Large intestine (tissue), 12 donors: ENCODE measurements at places on chromosomes 16 and 17.

DNA sequence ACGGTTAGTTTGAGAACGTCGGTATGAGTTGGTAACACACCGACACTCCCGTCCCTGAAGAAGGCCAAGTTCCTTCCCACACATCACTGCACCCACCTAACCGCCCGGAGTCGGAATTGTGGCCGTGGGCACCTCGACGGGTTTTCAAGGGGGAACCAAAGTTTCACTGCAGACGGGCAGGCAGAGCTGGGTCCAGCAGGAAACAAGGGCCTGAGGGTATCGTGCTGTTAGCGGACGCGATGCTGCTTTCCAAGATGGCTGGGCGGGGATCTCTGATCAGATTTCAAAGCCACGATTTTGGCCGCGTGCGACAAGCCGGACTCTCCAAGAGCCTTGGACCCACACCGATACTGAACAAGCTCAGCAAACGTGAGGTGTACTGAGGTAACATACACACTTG is 82.3 kb upstream of the DOC2B start:
- no peak for DNase-seq

DNA sequence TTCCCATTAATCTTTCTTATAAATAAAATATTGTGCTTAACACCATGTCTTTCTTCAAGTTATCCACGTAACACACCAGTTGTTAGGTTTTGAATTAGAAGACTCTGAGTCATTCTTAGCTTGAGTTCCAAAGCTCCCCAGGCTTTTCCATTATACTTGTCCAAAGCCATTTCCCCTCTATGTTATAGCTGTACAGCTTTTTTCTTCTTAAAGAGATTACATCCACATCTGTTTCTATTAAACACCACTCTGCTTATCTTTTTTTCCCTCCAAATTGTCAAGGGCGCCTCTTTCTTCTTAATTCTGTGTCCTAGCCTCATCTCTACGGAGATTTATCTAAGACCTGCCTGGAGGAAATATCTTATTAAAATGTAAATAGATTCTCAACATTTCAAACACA is 139.4 kb upstream of the CPHXL start:
- DNase-seq = no peak

DNA sequence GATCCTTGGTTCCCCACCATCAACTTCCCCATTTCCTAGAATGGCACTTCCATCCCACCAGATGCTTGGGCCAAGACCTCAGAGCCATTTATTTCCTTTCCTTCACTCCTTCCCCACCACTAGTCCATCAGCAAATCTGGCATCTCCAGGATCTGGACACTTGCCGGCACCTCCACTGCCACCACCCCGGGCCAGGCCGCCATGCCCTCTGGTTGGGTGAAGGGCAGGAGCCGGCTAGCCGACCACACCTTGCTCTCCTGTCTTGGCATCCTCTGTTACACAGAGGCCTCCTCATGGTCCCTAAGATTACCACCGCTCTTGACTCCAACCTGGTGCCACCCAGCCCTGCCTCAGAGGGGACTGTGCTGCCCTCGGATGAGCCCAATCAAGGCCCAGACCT is 104.5 kb downstream of the RMI2 start:
- DNase-seq = no peak

GRCh38 chr17:78029697-78030096 is 71.2 kb downstream of the TNRC6C start:
- no peak for DNase-seq

- DNase-seq = no peak
Observed at GRCh38 chr16:88869673-88869980, 3.2 kb upstream of the PABPN1L start.

DNA sequence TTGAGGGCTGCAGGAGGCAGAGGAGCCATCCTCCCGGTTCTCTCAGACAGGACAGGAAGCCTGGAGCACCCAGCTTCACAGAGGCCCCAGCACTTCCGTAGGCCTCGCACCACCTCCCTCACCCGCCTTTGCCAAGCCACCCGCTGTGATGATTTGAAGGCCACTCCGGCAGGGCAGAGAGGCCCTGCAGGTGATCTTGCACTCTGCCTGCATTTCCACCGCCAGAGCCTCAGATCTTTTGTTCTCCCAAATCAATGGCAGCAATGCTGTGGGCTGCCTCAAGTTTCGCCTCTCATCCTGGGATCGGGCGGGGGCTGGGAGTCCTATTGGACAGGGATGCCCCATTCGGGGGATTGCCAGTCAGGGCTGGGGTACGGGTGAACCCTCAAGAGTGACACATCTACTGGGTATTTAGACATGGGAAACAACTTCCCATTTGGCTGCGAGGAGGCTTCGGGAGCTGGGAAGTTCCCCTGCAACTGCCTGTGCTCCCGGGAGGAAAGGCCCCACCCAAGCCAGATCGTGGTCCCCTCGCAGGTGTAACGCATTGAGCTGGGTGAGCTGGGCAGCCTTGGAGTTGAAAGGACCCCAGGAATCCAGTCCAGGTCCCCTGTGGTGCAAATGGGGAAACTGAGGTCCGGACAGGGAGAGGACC is 34.8 kb upstream of the PEMT start:
- no peak for DNase-seq

DNA sequence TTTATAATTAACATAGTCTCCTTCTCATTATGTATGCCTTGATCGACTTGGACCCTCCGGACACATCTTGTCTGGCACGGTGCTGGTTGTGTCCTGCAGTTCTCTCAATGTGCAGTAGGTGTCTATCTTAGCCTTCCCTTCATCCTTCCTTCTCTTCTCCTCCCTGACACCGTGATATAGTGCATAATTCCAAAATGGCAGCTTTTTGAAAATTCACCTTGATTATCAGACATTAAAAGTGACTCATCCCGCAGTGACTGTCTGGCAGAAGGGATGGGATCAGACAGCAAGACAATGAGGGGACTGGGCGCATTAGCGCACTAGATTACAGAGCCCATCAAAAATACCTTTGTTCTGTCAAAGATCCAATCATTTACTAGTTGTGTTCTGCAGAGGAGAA is 70.0 kb upstream of the PMFBP1 start:
- peak; percentile 29 for DNase-seq

DNA sequence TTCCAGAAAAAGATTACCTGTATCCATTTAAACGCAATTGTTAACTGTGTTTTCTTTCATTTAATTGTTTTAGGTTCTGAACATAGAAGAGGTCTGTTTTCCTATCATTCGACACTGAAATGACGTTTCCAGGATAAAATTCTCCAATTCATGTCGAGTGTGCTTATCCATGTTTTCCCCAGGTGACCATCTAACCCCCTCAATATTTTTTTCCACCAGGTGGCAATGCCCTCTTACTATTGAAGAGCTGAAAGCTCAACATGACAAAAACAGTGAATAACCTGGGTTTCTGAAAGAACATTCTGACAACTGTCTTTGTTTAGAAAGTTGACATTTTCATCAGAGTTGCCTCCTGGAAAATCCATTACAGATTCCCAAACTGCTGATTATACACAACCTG is 948.7 kb downstream of the KCNJ2 start:
- peak; percentile 3 for DNase-seq

GRCh38 chr16:78134944-78135619 is 35.6 kb downstream of the WWOX start:
- DNase-seq = no peak

GRCh38 chr17:39787743-39788484 is 50.2 kb downstream of the GRB7 start:
- DNase-seq = no peak

DNA sequence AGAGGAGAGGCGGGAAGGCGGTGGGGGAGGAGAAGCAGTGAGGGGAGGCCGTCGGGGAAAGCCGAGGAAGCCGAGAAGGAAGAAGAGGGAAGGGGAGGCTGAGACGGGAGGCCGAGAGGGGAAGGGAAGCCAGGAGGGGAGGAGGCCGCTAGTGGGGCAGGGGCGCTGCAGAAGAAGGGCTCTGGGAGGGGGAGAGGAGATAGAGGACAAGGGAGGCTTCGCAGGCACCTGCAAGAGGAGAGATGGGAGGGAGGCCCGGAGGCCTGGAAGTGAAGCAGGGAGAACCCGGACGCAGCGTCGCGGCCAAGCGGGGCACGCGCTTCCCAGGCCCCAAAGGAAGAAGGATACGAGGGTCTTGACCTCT is 2.3 kb downstream of the C17orf58 start:
- no peak for DNase-seq

DNA sequence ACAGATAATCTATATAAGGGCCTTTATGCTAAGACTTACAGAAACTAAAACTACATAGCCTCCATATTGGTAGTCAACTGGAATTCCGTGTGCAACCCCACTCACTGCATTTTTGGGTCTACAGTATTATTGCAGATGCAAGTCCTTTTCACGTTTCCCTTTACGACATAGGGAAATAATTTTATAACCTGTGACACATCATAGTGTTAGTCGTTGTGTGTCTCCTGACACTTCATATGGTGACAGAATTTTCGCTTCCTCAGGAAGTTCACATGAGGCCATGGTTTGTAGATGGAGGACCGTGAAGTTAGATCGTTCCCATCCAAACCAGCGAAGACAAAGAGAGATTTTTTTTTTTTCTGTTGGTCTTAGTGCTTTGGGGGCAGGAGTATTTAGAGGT is 15.7 kb upstream of the MRC2 start:
- DNase-seq = no peak

GRCh38 chr16:20726661-20727060 is 15.0 kb downstream of the THUMPD1 start:
- DNase-seq = no peak

- DNase-seq = no peak
Observed at GRCh38 chr17:79654960-79655382, 44.1 kb upstream of the RBFOX3 start.

GRCh38 chr17:70168044-70168976 is 1.0 kb upstream of the KCNJ2 start:
- peak; percentile 17 for DNase-seq

DNA sequence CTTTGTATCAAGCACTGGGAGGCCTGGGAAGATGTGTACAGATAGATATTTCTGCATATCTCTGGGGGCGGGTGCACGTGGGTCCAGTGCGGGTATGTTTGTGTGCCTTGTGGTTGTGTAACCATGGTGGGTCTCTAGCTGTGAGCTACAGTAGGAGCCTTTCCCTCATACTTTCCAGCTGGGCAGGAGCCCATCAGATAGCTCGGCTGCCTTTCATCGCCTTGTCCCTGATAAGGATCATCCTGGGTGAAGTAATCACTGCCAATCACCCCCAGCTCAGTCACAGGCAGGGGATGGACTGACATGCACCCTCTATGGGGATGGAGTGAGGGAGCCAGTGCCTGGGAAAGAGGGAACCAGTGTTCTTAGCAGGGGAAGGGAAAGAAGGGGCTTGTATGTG is 3.2 kb upstream of the SCRN2 start:
- no peak for DNase-seq

GRCh38 chr17:15351925-15352324 is 10.5 kb upstream of the TEKT3 start:
- DNase-seq = no peak

- peak; percentile 31 for DNase-seq
Observed at GRCh38 chr17:5587438-5588032, 3.2 kb upstream of the NLRP1 start.

GRCh38 chr17:55023626-55024025 is 55.1 kb downstream of the STXBP4 start:
- no peak for DNase-seq

DNA sequence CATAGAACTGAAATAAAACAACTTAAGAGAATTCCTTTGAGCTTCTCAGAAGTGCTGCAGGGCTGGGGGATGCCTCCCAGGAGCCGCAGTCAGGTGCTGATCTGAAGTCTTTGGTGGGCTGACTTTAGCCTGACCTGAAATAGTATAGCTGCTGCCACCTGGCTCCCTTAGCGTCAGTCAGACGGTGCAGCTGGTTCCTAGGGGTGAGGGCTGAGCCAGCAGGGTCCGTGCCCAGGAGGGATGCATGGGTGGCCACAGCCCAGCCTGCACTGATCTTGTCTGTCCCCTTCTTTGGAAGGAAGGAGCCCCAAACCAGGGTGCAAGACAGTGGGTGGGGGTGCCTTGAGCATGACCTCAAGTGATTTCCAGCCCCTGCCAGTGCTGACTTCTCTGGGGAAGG is 11.5 kb downstream of the MAPT start:
- DNase-seq = no peak

GRCh38 chr17:20067711-20068110 is 58.6 kb downstream of the SPECC1 start:
- no peak for DNase-seq

GRCh38 chr16:30112197-30113030 is 923 bp downstream of the GDPD3 start:
- no peak for DNase-seq

GRCh38 chr16:85612191-85612800 is 826 bp upstream of the GSE1 start:
- DNase-seq = peak; percentile 82

DNA sequence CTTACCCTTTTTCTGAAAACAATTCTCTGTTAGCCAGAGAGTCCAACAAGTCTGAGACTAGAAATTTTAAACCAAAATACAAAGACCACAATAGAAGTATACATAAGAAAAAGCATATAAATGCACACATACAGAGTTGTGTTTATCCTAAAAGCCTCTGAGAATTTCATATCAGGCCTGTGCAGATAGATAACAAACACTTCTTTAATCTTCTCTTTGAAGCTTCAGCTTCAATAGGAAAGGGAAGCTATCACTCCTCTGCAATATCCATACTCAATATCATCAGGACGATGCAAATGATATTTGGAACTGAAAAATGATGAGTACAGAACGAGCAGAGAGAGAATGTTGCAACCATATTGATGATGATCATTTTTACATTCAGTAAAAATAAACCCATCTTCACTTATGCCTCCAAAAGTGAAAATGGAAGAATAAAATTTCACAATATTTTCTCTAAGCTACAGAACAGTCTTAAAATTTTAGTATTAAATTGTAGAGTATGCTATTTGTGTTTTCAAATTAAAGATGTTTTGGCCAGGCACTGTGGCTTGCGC is 61.6 kb downstream of the SKAP1 start:
- no peak for DNase-seq

DNA sequence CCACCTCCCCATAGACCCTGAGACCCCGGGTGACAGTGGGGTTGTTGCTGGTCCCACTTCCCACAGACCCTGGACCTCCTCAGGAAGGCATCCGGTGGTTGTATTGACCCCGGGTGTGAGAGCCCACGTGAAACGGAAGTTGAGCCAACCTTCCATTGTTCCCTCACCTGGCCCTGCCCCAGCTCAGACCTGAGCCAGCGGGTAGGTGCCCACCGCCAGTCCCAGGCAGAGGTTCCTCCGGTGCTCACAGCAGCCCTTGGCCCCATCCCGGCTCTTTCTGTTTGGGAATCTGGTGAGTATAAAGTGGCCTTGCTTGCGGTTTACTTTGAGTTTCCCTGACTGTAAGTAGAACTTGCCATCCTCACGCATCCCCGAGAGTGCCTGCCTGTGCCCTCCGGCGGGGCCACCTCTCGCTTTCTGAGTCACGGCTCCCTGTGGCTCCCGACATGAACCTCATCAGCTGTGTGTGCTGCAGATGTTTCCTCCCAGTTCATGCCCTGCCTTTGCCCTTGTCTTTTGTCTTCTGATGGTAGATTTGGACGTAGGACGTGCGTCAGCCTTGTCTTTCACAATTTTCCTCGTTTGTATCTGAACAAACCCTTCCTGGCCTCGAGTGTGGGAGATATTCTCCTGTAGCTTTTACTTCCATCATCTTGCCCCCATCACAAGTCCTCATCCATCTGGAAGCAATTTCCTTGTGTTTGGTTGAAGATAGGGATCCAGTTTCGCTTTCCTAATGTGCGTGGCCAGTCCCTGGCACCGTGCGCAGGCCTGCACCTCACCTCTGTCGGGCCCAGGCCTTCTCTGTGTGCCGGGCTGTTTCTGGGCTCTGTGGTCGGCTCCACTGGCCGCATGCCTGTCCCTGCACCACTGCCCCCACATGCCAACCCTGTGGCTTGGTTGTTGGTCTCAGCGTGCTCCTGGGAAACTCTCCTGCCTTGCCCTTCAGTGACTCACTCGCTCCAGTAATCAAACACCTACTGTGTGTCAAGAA is 76.0 kb downstream of the METRNL start:
- no peak for DNase-seq
